ENCODE measurements at places on chromosomes 13 and 19. TPM values are rescaled to one million over a fixed set of nuclear protein-coding genes. Genes with fewer than 3 reads are reported as not detected.

Gene SPC24
- total RNA-seq = 24.5 TPM

Gene MEIOSIN
- total RNA-seq = not detected

Gene ZNF546
- 4.9 TPM for total RNA-seq

Gene IL4I1
- 2.6 TPM for total RNA-seq

Gene SMIM44
- not detected for total RNA-seq

Gene KLK15
- not detected for total RNA-seq

Gene B3GNT3
- 0.10 TPM for total RNA-seq
